ENCODE measurements at places on chromosomes 2 and 18. TPM values are rescaled to one million over a fixed set of nuclear protein-coding genes. Genes with fewer than 3 reads are reported as not detected.

Gene DLX1
- total RNA-seq, result 28.9 TPM

Gene DUSP19
- total RNA-seq, result 6.4 TPM

Gene LDLRAD4
- 5.5 TPM for total RNA-seq

Gene GLI2
- 10.4 TPM for total RNA-seq

Gene IL36RN
- not detected for total RNA-seq

Gene SULT1C4
- total RNA-seq, result not detected

Gene RASGRP3
- not detected for total RNA-seq

Gene SOWAHC
- 10.6 TPM for total RNA-seq

GRCh38 chr2:191687867-191688266 is 9.9 kb downstream of the NABP1 start:
- peaks cover 57% of the 10 kb centered on the region for H3K36me3 ChIP-seq
- DNase-seq, result no peak
- peaks cover 16% of the 10 kb centered on the region for H3K4me1 ChIP-seq

DNA sequence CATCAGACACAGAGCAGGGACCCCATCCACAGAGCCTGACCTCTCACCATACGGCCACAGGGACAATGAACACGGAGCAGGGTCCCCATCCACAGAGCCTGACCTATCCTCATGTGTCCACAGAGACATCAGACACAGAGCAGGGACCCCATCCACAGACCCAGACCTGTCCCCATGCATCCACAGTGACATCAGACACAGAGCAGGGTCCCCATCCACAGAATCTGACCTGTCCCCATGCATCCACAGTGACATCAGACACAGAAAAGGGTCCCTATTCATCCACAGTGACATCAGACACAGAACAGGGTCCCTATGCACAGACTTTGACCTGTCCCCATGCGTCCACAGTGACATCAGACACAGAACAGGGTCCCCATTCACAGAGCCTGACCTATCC is 325.1 kb upstream of the RAB6C start:
- peaks cover 21% of the 10 kb centered on the region for H3K4me1 ChIP-seq
- no peak overlapping the region for H3K4me3 ChIP-seq
- no peak for DNase-seq
- no peak overlapping the region for H3K27ac ChIP-seq

DNA sequence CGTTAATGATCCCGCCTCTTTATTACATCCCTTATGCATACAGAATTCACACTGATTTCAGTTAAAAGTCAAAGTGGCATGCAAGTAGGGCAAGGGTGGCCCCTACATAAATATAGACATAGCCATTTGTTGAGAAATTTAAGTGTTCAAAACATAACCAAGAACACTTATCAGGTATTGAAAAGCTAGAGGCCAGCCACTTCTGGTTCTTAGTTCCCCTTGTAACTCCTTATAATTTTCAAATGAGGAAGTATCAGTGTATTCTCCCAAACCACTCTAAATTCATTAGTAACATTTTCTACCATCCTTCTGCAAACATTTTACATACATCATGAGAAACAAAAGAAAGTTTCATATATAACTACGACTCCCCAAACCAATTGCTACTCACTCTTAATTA is 5.8 kb upstream of the ARL5A start:
- no peak overlapping the region for H3K27ac ChIP-seq
- no peak overlapping the region for H3K4me3 ChIP-seq
- H3K4me1 ChIP-seq, result no peaks in the 10 kb centered on the region
- no peaks in the 10 kb centered on the region for H3K36me3 ChIP-seq
- no peak for DNase-seq

GRCh38 chr18:2985628-2986027 is 27.3 kb downstream of the LPIN2 start:
- H3K27ac ChIP-seq, result no peak overlapping the region
- H3K4me3 ChIP-seq, result no peak overlapping the region
- no peaks in the 10 kb centered on the region for H3K27me3 ChIP-seq

DNA sequence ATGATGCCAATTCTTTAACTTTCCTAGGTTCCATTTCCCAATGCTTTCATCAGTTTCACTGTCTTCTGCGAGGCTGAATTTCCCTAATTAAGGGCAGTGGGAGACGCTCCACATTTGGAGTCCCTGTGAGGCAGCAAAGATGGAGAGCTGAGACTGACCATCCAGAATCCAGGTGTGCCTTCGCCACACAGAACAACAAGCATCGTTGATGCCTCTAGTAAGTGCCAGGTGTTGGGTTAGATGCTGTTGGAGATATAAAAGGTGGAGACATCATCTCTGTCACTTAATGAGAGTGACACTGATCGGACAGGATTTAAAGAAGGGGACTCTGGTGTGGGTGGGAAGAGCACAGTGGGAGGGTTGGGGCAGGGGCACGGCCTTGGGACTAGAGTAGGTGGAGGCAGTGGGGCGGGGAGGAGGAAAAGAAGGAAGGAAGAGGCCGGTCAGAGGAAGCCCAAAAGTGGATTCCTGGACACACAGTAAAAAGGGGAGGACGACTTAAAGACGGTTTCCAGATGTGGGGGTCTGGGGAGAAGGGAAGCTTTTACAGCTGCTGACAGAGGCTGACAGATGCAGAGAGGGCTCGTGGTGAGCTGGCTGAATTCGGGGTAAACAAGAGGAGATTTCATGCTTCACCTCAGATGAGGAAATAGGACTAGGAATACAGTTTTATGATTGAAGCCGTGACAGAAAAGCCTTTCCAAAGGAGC is 113.0 kb downstream of the BCL2 start:
- H3K27ac ChIP-seq, result no peak overlapping the region
- H3K36me3 ChIP-seq, result no peaks in the 10 kb centered on the region
- DNase-seq, result no peak
- H3K4me1 ChIP-seq, result no peaks in the 10 kb centered on the region
- no peaks in the 10 kb centered on the region for H3K27me3 ChIP-seq

DNA sequence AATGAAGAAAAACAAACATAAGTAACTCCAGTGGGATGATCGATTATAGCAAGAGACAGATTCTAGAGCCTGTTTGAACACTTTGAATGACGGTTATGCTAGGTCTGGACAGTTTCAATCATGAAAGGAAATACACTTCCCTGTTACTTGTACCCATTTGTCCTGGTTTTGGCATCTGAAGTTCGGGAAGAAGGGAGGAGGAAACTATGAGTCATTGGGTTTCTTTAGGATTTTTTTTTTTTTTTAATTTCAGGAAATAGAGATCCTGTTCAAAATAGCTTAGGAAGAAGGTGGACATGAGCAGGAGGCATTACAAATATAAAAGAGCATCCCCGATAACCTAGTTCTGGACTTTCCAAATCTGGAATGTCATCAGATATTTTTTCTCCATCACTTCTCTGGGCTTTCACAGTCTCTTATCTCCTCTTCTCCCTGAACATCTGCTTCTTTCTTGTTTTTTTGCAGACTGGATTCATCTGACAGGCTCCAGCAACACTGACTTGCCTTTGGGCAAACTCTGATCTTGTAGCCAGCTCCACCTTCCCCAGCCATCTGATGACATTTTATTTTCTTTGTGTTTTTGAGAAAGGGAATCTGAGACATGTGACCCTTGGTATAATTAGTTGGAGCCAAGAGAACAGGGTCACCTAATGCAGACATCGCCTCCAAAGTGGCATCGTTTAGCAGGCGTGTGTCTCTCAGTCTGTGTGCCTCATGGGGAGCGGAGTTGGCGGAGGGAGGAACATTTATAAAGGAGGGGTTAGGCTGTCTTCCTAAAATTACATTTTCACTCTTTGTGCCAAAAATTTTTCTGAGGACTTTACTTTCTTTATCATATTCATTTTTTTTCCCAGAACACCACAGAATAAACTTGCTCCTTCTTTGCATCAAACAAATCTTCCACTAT is 195.3 kb upstream of the EPHA4 start:
- H3K4me1 ChIP-seq, result no peaks in the 10 kb centered on the region
- no peak overlapping the region for H3K4me3 ChIP-seq
- H3K27me3 ChIP-seq, result no peaks in the 10 kb centered on the region

- H3K4me1 ChIP-seq, result no peaks in the 10 kb centered on the region
- peak overlapping the region; percentile 12 for H3K27ac ChIP-seq
- H3K4me3 ChIP-seq, result no peak overlapping the region
- H3K27me3 ChIP-seq, result no peaks in the 10 kb centered on the region
- peaks cover 21% of the 10 kb centered on the region for H3K36me3 ChIP-seq
- no peak for DNase-seq
Observed at GRCh38 chr2:9412781-9413180, 10.5 kb downstream of the ITGB1BP1 start.

GRCh38 chr2:61928826-61929461 is 23.5 kb downstream of the COMMD1 start:
- no peak for DNase-seq
- no peak overlapping the region for H3K27ac ChIP-seq
- H3K27me3 ChIP-seq, result no peaks in the 10 kb centered on the region
- H3K4me3 ChIP-seq, result no peak overlapping the region
- no peaks in the 10 kb centered on the region for H3K36me3 ChIP-seq

DNA sequence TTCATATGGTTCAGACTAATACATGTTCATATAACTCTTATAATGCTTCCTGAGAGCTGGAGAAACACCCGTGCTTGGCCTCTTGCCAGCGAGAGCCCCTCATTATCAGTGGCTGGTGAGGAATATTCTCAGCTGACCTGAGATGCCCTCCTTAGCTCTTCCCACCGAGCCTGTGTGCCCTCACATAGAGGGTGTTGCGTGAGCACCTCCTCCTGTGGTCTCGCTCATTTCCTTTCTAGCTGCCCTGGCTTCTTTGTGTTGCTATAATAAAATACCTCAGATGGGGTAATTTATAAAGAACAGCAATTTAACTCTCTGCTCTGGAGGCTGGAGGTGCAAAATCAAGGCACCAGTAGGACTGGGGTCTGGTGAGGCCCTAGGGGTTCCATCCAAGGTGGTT is 80.5 kb upstream of the ALKAL2 start:
- H3K36me3 ChIP-seq, result no peaks in the 10 kb centered on the region
- no peak overlapping the region for H3K4me3 ChIP-seq
- H3K4me1 ChIP-seq, result no peaks in the 10 kb centered on the region
- no peak overlapping the region for H3K27ac ChIP-seq

DNA sequence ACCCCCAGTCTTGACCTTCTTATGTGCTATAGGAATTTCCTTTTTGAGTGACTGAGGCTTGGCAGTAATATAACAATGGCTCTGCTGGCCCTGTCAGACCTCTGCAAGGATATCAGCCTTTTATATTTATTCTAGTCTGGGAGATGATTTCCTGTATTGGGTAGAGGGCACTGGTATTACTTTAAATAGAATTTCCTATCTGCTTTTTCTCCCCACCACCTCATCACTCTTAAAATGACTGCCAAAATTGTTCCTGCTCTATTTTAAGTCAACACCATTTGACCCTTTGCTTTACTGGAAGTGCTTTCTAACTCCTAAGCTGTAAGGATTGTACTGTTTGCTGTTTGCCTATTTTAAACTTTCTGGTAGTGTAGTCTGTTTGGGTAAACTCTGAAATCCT is 658.4 kb upstream of the FSHR start:
- H3K36me3 ChIP-seq, result no peaks in the 10 kb centered on the region
- H3K4me3 ChIP-seq, result no peak overlapping the region
- H3K27me3 ChIP-seq, result no peaks in the 10 kb centered on the region
- no peak overlapping the region for H3K27ac ChIP-seq

GRCh38 chr2:173238385-173238784 is 116.3 kb upstream of the CDCA7 start:
- H3K4me1 ChIP-seq, result no peaks in the 10 kb centered on the region
- no peak overlapping the region for H3K4me3 ChIP-seq
- DNase-seq, result no peak
- H3K27me3 ChIP-seq, result no peaks in the 10 kb centered on the region
- H3K27ac ChIP-seq, result no peak overlapping the region
- H3K36me3 ChIP-seq, result no peaks in the 10 kb centered on the region

DNA sequence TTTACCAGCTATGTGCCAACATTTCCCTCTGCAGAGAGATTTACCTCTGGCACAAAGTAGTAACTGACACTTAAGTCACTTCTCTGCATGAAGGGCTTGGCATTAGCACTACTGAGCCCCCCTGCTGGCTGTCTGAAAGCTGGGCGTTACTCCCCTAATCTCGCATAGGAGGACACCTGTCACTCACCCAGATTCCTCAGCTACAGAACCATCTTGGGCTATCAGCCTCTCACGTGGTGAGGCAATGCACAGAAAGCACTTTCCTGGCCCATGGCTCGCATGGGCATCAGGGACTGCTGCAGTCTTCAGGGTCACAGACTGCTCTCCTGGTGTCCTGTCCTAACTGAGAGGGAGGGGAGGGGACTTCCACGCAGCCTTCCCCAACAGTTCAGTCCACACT is 12.0 kb downstream of the SERPINE2 start:
- no peak overlapping the region for H3K4me3 ChIP-seq
- H3K27me3 ChIP-seq, result no peaks in the 10 kb centered on the region
- DNase-seq, result peak; percentile 62
- peaks cover 9% of the 10 kb centered on the region for H3K36me3 ChIP-seq
- H3K4me1 ChIP-seq, result peaks cover 34% of the 10 kb centered on the region
- H3K27ac ChIP-seq, result no peak overlapping the region
